ENCODE measurements at places on chromosomes 11 and 22.

DNA sequence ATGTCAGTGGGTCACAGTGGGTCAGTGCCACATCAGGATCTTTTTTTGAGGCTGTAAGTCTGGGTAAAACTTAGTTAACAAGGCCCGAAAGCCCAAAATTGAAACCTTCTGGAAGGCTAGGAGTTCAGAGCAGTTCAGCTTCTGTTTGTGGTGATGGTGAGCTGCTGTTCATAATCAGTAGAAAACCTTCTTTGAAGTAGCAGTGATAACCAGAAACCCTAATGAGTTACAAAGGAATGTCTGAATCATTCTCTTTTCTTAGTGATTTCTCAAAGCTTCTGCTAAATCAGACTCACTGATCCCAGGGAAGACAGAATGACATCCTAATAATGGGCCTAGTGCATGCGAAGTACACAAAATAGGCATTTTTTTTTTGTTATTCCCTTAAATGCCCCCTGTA is 124.7 kb downstream of the PARVA start:
- DNase-seq: no peak

DNA sequence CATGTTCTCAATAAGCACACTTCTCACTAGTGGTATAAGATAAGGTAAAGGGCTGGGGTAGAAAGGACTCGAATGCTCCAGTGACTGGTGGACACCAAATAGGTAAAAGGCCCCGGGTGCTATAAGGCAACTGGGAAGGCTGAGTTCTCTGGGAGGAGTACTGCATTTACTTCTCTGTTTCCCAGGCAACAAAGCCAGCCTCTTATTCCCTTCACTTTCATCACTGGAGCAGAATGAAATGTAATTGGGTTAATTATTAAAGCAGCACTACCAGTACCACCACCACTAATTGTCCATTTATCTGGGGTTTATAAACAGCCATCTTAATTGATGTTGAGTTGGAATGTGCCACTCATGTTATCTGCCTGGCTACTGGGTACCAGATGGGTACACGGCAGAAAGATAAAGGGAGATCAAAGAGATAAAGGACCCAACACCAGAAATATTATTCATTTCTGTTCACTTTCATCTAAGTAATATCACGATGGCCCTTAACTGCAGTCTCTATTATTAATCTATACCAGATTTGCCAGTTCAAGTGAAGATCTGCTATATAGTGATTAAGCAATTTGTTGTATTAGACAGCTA is 94.4 kb upstream of the CHRM4 start:
- DNase-seq: no peak

DNA sequence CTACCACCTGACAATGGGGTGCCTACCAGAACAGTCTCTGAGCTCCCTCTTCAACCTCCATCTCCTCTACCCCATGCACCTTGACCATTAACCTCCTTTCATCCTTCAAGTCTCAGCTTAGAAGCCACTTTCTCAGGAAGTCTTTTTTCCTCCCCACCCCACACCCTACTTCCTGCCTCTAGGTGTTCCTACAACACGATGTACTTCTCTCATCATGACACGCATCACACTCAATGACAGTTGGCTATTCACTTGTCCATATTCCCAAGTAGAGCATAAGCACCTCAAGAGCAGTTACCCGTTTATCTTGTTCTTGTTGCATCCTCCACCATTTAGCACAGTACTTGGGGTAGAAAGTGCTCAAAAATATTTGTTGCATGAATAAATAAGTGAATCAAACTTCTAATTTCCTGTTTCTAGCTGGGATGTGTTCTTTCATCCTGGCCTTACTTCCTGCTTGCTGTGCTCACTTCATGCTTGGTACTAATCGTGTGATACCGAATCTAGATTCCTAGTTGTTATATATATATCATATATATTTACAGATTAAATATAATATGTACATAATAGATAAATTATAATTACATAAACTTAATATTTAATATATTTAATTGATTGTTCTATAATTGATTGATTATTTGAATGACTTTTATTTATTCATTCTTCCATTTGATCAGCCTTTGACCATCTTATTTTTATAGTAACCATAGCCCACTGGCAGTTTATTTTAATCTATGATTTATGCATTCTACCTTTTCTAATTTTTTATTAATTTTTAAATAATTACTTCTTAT is 177.5 kb upstream of the TMEM45B start:
- no peak for DNase-seq

DNA sequence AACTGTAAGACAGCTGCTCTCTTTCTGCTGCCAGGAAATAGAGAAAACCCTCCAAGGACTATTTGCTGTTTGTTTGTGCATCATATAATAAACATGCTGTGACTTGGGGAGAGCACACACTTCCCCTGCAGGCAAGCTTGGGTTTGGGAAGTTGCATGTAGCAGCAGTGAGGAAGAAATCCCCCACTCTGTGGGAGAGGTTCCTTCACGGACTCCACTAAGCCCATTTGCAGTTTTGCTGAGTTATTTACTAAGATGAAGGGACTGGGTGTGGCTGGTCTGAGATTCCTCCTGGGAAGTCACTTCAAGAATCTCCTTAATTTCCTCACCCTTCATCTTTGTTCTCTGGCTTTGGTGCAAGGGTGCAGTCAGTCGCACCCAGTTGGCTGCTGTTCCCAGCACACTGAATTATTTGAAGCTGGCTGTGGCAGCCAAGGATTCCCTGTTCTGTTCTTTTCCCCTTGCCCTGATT is 104.9 kb downstream of the ARFGAP2 start:
- DNase-seq: no peak

GRCh38 chr11:45100339-45100738 is 46.1 kb upstream of the PRDM11 start:
- no peak for DNase-seq

DNA sequence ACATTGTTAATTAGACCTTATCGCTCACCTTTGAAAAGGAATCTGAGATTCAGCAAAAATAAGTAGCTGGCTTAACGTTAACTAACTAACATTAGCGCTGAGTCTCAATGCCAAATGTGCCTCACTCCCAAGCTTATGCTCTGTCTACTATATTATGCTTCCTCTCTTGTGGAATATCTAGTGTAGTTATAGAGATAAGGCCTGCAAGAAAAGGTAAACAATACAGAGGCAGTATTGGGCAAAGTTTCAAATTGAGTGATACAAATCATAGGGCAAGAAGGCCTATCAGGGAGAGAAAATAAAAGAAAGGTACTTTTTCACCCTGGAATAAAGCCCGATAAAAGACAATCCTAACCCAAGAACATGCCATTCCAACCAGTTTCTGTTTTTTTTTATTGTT is 61.6 kb upstream of the SLC17A6 start:
- DNase-seq: no peak

DNA sequence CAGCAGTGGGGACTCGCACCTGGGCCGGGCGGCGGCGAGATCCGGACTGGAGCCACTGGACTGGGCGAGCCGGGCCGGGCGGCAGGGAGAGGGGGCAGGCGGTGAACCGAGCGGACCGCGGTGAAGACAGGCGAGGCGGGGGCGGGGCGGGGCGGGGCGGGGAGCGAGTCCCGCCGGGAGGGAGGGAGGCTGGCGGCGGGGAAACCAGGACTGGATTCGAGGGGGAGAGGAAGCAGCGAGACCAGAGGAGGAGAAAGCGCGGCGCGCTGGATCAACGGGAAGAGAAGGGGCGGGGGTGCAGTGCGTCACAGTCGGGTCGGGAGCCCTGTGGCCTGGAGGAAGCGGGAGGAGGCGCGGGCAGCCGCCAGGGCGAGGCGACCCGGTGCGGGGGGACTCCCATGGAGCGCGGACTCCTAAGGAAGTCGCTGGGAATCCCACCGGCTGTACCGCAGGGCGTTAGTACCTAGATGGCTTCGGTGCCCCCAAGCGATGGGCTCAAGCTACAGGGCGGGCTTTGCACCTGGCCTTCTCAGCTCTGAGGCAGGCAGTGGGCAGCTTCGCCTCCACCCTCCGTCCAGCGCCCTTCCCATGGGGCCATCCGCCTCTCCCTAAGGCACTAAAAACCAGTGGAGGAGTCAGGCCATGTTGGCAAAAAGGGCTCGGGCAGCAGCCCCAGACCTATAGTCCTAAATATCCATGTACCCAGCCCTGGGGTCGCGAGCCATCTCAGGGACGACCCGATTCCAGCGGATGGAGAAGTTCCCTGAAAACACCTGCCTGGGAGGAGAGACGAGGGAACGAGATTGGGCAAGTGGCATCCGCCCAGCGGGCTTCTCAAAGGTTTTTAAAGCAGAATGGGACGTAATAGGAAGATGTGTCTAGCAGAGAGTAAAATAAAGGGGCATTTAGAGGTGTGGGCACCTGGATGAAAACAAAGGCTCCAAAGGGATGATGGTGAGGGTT is at the start of gene TMEM121B:
TMEM121B (minus strand) TSS at position 128 of the 963 bp plus-strand sequence. CDS start 233 bp downstream, outside the sequence.
- DNase-seq: no peak

All from SW 1271 (cell line).